NCI-H1092 treated with DMSO at 0.1 percent for 48 hours (cell line): ENCODE measurements at places on chromosomes 1 and 21.

DNA sequence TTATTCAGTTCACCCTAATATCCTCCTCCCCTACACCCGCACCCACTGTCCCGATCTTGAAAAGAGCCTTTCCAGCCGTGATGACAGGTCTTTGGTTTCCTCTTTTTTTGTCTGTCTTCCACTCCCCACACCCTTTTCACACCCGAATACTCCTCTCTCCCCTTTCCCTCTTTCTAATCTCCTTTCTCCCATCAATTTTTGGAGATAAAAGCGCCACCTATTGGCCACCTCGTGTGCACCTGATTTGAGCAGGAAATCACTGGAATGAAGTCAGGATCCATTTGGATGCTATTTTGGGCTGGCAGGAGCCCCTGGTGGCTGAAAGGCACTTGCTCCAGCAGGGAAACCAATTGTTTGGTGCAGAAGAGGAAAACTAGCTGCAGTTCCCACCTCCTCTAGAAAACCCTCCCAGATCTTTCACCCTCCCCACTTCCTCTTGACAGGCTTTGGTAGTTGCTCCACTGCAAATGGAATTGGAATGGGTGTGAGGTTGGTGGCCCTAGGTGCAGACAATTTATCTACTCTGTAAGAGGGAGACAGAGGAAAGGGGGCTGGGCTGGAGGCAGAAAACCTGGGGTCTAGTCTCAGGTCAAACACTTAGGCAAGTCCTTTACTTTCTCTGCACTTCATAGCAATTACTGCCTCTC is 8.4 kb downstream of the FOXE3 start:
- DNase-seq, result peak; percentile 24

GRCh38 chr21:44406953-44407352 is 48.4 kb upstream of the LRRC3 start:
- no peak for DNase-seq

DNA sequence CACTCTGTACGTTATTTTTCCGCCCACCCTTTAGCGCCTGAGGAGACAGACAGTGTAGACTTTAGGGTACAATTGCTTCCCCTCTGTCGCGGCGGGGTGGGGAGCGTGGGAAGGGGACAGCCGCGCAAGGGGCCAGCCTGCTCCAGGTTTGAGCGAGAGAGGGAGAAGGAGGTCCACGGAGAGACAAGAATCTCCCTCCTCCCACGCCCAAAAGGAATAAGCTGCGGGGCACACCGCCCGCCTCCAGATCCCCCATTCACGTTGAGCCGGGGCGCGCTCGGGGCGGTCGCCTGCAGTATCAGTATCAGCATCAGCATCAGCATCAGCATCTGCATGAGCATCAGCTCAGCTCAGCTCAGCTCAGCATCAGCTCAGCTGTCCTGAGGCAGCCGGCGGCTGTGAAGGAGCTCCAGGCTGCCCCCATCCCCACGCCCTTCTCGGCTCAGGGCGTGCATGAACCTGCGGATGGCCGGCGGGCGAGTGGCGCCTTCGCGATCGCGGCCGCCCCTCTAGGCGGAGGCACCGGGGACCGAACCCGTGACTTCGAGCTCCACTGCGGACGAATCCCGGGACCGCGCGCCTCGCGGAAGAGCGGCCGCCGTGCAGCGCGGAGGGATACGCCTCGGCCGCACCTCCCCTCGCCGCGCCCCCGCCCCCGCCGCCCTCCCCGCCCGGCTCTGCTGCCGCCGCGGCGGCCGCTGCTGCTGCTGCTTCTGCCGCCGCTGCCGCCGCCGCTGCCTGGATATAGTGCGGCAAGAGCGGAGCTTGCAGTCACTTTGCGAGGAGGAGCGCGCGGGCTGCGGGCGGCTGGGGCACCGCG is at the start of gene NCAM2:
TSS of gene NCAM2 (plus strand) at position 774 of the 820 bp plus-strand sequence.
- DNase-seq, result peak; percentile 60

DNA sequence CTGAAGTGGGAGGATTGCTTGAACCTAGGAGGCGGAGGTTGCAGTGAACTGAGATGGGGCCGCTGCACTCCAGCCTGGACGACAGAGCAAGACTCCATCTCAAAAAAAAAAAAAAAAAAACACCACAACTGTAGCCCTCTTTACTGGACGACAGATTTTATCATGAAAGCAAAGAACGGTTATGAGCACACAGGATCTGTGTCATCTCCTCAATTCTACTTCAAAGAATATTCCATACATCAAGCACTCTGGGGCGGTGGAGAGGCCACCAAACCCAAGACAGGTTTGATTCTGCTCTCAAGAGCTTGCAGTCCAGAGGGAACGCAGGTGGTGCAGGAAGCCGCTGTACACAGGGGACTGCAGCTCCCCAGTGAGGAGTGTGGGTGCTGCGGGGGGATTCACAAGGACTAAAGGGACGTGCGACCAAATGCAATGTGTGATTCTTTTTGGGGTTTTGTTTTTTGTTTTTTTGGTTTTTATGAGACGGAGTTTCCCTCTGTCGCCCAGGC is 110.1 kb downstream of the SPSB1 start:
- DNase-seq, result no peak

DNA sequence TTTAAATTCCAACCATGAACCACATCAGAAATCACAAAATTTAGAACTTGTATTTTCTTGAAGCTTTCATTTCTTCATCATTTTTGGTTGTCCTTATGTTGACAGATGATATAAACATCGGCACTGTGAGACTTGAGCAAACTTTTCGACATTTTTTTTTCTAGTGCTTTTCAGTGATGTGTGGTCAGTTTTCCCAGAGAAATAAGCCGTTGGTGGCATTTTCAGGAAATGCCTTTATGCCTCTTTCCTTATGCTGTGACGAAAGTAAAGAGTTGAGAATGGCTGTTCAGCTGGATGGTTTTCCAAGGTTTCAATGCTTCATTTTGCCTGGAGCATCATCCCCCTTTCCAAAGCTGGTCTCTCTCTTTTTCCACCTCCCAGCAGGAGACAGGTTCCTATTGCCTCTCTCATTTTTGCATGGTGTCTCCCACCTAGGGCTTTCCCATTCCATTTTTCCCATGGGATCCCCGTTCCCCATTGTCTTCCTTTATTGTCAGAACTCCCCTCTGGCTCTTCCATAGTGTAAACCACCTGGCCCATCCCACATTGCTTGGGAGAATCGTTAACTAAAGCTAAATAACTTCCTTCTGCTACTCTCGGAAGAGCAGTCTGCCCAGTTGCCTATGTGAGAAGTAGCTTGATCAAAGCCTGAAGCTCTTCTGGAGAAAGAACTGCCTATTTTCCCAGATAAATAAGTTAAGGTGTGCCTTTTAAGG is 61.4 kb upstream of the DYNLT5 start:
- DNase-seq, result no peak

DNA sequence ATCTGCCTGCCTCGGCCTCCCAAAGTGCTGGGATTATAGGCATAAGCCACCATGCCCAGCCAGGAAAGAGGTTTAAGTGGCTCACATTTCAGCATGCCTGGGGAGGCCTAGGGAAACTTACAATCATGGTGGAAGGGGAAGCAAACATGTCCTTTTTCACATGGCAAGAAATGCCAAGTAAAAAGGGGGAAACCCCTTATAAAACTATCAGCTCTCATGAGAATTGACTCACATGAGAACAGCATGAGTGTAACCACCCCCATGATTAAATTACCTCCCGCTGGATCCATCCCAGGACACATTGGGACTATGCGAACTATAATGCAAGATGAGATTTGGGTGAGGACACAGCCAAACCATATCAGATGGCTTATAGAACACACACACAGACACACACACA is 8.8 kb upstream of the KLHL12 start:
- no peak for DNase-seq

DNA sequence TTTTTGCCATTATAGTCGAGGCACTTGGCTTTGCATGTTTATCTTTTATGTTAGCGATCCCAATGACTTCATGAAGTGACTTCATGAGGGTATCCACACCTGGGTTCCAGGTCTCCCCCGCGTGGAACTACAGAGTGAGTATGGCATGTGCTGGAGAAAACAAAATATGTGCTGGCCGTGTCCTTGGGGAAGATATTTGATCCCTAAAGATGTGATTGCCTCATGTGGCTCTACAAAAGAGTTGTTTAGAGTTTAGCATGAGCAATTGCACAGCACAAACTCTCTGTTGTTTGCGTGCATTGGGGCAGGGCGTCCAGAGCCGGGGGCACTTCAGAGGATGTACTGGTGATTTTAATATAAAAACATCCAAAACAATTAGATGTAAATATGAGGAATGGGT is 4.8 kb downstream of the IL10RB start:
- DNase-seq, result no peak

GRCh38 chr1:115560027-115560426 is 81.7 kb upstream of the VANGL1 start:
- no peak for DNase-seq

DNA sequence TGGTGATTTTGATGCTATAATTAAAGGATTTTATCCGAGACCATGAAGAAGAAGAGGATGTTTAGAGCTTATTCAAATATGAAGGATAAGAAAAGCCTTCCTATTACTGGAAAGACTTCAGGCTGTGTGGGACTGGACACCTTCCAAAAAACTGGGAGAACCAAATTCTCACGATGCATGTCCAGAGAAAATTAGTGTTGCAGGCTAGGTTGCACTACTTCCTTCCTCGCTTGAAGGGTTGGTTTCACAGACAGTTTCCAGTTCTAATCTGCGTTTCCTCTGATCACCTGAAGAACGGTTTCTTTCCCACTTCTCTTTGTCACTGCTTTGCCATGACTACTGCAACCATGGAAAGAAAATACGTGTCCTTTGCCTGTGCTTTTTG is 2.0 kb downstream of the MTARC2 start:
- DNase-seq, result no peak

DNA sequence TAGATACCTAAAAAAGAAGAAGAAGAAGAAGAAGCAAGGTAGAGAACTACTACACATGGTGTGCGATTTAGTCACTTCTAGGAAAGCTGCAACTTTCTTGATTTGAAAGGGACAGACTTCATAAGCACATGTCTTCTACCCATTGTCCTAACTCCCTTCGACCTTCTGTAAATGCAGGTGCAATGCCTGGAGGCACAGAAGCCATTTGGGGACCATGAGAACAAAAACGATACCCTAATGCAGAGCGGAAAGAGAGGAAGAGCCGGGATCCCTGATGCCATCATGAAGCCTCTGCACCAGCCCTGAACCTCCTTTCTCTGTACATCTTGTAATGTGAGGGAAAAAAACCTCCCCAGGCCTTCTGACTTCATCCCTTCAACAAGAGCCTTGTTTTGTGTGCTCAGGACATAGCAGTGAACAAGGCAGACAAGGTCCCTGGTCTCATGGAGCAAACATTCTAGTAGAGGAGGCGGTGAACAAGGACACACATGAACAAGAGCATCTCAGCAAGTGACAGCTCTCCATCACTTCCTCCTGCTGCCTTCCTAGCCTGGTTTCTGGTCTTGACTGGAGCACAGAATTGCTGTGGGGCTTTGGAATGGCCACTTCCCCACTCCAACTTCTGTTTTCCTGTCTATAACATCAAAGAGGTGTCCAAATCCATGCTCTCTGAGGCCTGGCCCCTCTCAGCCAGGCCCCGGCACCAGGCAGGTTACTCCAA is 5.5 kb upstream of the LAPTM5 start:
- no peak for DNase-seq

- DNase-seq, result peak; percentile 57
Observed at GRCh38 chr1:203178821-203179666, 3.4 kb upstream of the MYBPH start.

DNA sequence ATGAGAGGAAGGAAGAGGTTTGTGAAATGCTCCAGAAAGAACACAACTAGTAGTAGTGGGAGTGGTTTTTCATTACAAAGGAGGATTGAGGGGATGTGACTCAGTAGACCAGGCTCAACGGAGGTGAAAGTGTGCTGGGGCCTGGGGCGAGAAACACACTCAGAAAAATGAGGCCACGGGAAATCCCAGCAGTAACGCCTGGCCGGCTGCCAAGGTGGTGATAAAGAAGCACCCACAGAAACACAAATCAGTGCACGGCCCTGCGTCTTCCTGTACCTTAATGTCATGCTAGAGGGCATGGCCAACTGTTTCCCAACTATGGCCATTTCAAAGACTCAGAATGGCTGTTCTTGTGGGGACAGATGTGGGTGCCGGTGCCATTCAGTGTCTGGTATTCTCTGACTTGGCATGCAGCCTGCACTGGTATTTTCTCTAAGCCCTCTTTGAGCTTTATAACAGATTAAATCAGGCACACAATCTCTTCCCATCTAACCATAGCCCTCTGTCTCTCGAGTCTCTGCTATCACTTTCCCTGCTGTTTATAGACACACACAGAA is 38.2 kb downstream of the URB2 start:
- no peak for DNase-seq

- no peak for DNase-seq
Observed at GRCh38 chr1:39852214-39852791, 31.0 kb downstream of the TRIT1 start.

DNA sequence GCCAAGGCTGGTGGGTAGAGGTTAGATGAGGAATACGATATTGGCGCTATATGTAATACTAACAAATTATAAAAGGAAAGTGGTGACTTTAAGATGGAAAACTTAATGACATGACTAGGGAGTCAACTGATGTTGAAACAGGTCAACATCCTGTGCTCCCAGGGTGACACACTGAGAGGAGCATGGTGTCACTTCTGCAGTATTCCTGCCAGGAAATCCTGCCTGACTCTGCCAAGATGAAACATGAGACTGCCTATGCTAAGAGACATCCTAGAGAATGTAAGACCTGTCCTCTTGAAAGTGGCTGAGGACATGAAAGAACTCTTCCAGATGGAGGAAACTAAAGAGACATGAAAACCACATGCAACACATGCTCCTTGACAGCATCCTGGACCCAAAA is 65.0 kb upstream of the KCND3 start:
- no peak for DNase-seq

GRCh38 chr1:183506561-183506960 is 34.3 kb downstream of the SMG7 start:
- no peak for DNase-seq

DNA sequence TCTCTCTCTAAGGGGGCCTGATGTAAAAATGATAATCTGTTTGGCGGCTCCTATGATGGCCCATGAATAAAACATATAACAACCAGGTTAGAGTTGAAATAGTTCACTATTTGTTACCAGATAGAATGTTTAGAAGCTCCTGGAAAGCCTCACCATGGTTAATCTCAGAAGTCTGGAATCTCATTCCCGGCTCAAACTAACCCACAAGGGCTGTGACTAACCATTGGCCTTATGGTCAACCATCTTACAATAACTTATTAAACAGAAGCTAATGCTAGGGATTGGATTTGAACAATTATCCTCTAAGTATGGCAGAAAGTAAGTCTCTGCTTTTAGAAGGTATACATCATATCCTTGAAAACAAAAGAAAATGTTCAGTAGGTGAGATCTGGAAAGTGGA is 134.1 kb upstream of the ADGRL2 start:
- DNase-seq, result no peak

- no peak for DNase-seq
Observed at GRCh38 chr1:89949991-89950624, 44.8 kb upstream of the ZNF326 start.

DNA sequence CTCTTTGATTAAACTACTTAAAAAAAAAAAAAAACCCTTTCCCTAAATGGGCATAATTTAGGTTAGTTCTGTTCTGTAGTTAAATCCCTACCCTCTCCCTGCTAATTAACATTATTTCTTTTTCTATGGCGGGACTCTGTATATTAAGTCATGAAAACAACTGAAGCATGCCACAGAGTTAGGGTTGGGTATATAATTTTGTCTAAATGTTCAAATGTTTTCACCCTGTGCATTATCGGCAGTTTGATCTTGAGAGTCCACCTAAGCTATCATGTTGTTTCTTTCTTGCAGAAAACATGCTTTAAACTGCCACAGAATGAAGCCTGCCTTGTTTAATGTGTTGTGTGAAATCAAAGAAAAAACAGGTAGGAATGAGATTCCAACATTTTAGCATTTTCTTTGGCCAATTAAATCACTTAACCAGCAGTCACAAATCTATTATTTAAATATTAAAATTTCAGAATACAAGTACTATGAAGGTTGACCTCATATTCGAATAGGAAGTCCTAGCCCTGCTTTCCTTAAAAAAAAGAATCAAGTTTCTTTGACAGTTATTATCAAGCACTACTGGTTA is 4.0 kb downstream of the PBX1 start:
- DNase-seq, result peak; percentile 41
